Activated CD8-positive, alpha-beta memory T cell treated with anti-CD3 and anti-CD28 coated beads for 48 hours (primary cell): ENCODE measurements at places on chromosomes 7 and 10.

DNA sequence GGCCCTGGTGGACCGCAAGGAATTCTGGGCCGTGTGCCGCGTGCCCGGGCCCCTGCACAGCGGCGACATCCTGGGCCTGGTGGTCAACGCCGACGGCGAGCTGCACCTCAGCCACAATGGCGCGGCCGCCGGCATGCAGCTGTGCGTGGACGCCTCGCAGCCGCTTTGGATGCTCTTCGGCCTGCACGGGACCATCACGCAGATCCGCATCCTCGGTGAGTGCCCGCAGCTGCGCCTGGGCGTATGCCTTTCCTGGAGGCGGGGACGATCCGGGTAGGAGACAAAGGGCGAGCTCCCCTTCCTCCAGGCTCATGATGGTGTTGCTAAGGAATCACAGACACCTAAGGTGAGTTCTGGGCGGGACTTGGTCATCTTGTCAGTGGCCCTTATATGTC is 91.5 kb downstream of the NEURL1 start:
- no peak for DNase-seq

- DNase-seq, result no peak
Measured at GRCh38 chr10:36341471-36341870, 699.4 kb upstream of the FZD8 start.

DNA sequence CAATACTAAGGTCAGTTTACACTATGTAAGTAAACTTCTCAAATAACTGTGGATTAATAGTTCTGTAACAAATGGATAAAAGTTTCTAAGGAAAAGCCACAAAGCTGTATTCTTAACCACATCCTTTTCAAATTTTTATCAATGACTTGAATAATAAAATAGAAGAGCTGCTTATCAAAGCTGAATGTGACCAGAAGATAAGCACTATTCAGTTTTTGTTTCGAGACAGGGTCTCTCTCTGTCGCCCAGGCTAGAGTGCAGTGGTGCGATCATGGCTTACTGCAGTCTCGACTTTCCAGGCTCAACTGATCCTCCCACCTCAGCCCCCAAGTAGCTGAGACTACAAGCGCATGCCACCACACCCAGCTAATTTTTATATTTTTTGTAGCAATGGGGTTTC is 17.0 kb downstream of the UPF2 start:
- DNase-seq, result no peak

DNA sequence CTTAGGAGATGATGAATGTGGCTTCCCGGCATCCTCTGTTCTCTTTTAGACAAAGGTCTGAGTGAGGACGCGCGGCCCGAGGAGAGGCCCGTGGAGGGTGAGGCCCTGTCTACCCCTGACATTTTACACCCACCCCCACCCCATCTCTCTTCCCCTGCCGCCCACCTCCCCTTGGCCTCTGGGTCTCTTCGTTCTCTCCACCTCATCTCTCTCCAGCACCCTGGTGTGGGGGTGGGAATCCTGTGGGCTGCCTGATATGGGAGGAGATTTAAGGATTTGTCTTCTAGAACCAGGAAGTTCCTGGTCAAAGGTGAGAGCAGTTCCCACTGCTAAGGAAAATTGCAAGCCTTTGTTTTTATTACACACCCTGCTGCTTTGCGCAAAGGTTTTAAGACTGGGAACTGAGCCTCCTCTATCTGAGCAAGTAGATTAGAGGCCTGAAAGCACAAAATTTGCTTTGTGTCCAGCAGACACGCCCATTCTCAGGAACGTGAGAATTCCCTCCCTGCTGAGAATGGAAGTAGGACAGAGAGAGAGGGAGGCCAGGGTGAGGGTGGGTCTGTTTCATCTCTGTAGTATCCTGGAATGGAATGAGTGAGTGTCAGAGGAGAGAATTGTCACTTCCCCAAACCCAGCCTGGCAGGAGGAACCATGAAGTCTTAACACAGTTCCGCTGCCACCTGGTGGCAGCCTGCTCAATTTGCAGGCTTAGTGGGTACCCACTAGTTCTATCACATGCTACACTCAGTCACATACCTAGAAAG is 91.2 kb downstream of the GTF2IRD1 start:
- DNase-seq, result peak; percentile 11

DNA sequence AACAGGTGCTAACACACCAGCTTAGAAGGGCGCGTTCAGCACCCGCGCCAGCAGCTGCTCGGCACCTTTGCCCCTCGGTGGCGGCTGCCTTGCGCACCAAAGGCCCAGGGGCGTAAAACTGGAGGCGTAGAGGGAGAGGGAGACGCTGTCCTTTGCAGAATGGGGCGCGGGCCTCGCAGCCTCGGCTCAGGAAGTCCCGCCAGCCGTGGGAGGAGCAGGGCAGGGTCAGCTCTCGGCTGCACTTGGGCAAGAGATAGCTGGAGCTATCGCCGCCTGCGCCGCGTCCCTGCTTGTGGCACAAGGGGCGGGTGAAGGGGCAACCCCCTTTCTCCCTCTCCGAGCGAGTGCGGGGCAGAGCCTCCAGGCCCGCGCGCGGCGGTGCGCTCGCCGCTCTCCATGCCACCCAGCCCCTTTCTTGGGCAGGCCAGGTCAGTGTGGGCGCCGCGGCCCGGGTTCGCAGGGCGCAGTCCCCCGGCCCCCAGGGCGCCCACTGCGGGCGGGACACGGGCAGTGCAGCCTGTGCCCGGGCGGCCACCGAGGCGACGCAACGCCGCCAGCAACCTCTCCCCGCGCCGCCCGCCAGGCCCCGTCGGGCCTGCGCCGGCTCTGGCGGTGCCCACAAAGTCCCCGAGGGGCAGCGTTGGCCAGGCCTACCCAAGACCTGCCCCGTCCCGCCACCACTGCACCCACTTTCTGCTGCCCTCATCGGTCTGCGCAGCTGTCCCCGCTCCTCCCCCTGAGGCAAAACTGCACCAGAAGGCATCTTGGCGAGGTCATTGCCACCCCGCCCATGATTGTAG is 4.1 kb downstream of the NEUROD6 start:
- DNase-seq, result no peak

- no peak for DNase-seq
Measured at GRCh38 chr7:134362587-134363483, 46.1 kb upstream of the SLC35B4 start.

DNA sequence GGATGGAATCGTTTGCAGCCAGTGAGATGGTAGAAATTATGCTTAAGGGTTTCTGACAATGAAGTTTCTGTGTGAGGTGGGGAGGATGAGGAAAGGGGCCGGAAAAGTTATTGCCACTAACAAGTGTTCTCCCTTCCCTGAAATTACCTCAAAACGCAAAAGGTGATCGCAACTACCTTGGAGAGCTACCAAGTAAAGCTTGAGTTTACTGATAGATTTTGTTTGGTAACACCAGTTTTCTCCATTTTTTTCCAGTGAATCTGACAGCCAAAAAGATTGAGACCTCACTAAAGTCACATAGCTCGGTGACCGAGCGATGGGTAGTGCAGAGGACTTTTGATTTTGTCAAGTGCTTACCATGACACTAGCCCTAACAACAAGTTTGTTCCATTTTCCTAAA is 1.6 kb downstream of the SUV39H2 start:
- DNase-seq, result no peak

DNA sequence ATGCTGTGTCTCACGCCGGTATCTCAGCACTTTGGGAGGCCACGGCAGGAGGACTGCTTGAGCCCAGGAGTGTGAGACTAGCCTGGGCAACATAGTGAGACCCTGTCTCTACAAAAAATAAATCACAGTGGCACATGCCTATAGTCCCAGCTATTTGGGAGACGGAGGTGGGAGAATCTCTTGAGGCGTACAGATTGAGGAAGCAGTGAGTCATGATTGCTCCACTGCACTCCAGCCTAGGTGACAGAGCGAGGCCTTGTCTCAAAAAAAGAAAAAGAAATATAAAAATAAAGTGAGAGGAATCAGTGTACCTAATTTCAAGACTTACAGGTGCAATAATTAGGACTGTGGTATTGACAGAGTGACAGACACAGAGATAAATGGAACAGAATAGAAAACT is 23.9 kb downstream of the SLC25A40 start:
- no peak for DNase-seq

- no peak for DNase-seq
Measured at GRCh38 chr7:20911081-20911480, 124.4 kb upstream of the SP8 start.

DNA sequence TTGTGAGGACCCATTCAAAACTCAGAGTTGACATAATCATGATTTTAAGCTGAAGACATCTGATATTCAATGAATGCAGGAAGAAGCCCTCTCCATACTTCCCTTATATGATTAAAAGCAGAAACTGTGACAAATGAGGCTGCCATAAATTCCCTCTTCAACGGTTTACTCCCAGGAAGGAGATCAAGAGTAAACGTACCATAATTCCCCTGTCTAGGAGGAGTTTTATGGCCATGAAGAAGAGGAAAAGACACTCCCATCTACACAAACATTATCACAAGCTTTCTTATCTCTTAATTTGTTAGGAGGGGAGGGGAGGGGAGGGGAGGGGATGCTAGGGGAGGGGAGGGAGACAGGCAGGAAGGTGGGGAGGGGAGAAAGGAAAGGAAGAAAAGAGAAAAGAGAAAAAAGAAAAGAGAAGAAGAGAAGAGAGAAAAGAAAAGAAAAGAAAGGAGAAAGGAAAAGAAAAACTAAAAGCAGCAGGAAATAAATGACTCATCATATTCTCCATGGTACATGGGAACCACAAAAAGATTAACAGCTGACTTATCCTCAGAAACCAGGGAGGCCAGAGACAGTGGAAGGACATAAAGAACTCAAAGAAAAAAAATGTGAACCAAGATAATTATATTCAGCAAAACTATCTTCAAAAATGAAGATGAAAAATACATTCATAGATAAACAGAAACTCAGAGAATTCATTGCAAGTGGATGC is 121.6 kb downstream of the ALOX5 start:
- no peak for DNase-seq
